Mammary epithelial cell (primary cell): ENCODE measurements at places on chromosomes 3 and 15. TPM values are rescaled to one million over a fixed set of nuclear protein-coding genes. Genes with fewer than 3 reads are reported as not detected.

The SLC2A2 gene
- total RNA-seq: not detected in 2 replicates

The PP2D1 gene
- not detected for total RNA-seq

The FAH gene
- 30.8 and 41.9 TPM in 2 replicates for total RNA-seq

The HTR3E gene
- total RNA-seq: not detected in 2 replicates

The LTK gene
- total RNA-seq: 0.24 TPM in 1 of 2 replicates, not detected in the other

The AMIGO3 gene
- not detected in 2 replicates for total RNA-seq

The DPPA2 gene
- total RNA-seq: not detected

The NR1I2 gene
- total RNA-seq: not detected in 2 replicates

The NPAP1 gene
- not detected for total RNA-seq

The MORC1 gene
- not detected in 2 replicates for total RNA-seq

The STRA6 gene
- 0.17 TPM for total RNA-seq

The FSD2 gene
- total RNA-seq: not detected in 2 replicates

The ZBTB47 gene
- total RNA-seq: 21.8 TPM

The CPNE9 gene
- total RNA-seq: not detected

The SLC28A2 gene
- total RNA-seq: not detected in 2 replicates

The PYGO1 gene
- total RNA-seq: 1.0 and 2.8 TPM in 2 replicates

The FOXB1 gene
- total RNA-seq: not detected

The WDR93 gene
- not detected in 2 replicates for total RNA-seq
